ENCODE measurements at places on chromosomes 3 and 15.

DNA sequence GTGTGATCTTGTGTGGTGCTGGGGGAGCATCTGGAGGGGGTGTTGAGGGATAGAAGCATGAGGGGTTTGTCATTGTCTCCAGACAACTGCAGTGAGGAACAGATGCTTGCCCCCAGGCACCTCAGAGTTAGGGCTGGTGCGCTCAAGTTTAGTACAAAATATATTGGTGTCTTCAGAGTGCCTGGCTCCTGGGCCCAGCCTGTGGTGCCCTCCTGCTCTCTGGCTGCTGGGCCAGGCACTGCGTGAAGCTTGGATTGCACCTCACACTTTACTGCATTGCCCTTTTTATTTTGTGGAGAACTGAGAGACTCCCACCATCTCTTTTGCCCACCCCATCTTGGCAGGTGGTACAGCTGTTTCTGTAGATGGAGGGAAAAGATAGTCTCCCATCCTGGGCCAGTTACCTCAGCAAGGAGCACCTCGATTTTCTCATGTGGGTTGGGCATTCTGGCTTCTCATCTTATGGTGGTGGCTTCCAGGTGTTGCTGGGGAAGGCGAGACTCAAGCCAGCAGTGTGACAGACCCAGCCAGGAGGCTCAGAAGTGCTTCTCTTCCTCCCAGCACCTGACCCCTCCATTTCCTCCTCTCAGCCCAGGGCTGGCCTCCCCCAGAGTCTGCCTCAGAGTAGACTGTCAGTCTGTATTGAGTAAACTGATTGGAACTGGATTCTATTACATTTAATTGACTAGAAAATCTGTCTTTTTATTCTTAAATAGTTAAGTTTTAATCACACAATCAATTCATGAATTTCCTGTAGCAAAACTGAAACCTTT lies 140.5 kb downstream of the DNAJB8 start:
- no peak for DNase-seq

DNA sequence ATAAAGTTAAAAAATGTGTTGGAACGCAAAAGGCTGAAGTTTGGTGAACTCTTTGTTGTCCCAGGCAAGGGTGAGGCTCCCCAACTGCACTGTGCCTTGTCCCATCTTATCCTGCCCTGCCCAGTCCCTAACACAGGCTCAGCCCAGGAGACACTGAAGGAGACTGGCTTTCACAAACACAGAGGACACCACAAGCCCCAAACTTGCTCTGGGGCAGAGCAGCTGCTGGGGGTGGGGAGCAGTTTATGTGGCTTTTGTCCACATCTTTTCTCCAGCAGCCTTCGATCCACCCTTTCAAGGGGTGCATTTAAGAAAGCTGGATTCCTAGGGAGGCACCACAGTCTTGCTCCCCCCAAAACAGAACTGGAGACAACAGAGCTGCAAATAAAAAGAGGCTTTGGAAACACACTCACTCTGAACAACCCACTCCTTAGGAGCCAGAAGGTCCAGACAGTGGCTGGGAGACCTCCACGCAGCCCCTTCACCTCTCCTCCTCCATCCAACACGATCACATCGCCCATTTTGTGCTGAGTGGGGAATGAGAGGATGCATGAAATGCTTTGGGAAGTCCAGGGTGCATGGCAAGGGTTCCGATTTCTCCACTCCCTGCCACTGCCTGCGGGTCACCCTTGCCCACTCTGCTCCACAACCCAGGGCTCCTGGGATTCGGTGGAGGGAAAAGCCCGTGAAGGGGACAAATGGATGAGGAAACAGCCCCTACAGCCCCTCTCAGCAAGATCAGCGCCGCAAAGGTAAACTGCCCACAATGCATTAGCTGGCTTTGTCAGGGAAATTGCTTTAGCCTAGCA lies 260.5 kb upstream of the TLE3 start:
- no peak for DNase-seq

GRCh38 chr3:129313665-129314385 lies 35.2 kb downstream of the HMCES start:
- peak; percentile 57 for DNase-seq

DNA sequence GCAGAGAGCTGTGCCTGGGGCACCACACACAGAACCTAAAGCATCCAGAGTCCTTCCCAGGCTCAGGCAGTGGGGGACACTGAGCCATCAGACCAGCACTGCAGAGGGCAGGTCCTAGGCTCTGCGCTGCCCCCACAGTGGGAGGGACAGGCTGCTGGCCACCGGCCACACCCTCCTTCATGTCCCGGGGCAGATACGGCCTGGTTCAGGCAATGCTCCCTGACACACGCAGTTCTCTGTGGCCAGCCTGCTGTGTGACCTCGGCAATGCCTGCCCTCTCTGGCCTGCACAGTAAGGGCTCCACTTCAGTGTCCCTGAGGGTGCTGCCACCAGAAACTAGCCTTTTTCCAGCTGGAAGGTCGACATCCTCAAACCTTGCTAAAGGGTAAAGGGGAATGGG lies 12.4 kb downstream of the LINGO1 start:
- no peak for DNase-seq

DNA sequence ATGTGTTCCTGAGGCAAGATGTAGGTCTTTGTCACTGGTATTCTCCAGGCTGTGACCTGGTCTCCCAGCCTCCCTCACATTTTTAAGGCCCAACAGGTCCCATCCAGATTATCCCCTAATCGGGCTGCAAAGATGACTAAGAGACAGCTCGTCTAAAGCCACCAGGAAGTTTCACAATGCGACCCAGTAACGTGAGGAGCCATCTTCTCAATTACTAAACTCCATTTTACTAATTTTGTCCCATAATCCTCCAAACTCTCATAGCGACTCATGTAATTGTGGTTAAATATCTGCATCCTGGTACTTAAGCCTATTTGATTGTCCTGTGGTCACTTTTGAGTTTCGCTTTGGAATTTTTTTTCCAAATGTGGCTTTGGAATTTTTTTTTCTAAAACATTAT lies 8.7 kb upstream of the PLA2G4F start:
- no peak for DNase-seq

- no peak for DNase-seq
Measured at GRCh38 chr15:61141497-61142125, 87.5 kb downstream of the RORA start.

- no peak for DNase-seq
Measured at GRCh38 chr15:79218588-79219200, 63.8 kb upstream of the ANKRD34C start.

GRCh38 chr15:59791079-59791478 lies 102.0 kb upstream of the BNIP2 start:
- no peak for DNase-seq

Measured in activated CD8-positive, alpha-beta memory T cell treated with anti-CD3 and anti-CD28 coated beads, Interleukin-2, amount 10 ng/mL, durations not matched to agents 7 days and 5 days (primary cell).